ENCODE measurements at places on chromosomes 11 and 22.

- DNase-seq: peak; percentile 42
Measured at GRCh38 chr11:108697872-108698473, 33.1 kb downstream of the DDX10 start.

- no peak for DNase-seq
Measured at GRCh38 chr11:75986966-75987365, 172.0 kb downstream of the UVRAG start.

DNA sequence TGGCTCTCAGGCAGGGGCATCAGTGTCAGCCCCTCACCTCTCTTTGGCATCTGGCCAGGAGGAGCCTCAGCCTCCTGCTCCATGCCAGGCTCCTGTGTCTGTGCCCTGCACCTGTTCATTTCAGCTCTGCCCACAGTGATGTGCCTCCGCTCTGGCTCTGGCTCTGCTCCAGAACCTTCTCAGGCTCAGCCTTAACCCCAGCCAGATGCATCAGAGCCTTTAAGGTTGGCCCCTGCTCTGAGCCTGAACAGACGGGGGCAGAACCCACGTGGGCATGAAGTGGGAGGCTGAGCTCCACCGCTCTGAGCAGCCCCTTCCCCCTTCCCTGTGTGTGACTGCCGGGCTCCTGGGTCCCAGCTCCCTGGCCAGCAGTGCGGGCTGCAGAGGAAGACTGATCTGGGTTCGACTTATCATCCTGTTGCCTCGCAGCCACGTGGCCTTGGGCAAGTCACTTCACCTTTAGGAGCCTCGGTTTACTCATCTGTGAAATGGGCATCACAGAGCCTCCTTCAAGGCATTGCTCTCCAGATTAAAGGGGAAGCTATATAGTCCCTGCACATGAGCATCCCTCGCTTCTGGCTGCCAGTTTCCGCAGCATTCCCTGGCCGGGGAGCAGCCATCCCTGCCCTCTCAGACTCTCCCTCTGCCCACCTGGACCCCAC lies 44.7 kb upstream of the RTL6 start:
- no peak for DNase-seq

- DNase-seq: no peak
Measured at GRCh38 chr11:6099577-6099976, 7.9 kb upstream of the OR56B4 start.

GRCh38 chr11:59728913-59729312 lies 15.3 kb upstream of the OR10V1 start:
- no peak for DNase-seq

- DNase-seq: no peak
Measured at GRCh38 chr11:112610996-112611750, 350.0 kb upstream of the NCAM1 start.

DNA sequence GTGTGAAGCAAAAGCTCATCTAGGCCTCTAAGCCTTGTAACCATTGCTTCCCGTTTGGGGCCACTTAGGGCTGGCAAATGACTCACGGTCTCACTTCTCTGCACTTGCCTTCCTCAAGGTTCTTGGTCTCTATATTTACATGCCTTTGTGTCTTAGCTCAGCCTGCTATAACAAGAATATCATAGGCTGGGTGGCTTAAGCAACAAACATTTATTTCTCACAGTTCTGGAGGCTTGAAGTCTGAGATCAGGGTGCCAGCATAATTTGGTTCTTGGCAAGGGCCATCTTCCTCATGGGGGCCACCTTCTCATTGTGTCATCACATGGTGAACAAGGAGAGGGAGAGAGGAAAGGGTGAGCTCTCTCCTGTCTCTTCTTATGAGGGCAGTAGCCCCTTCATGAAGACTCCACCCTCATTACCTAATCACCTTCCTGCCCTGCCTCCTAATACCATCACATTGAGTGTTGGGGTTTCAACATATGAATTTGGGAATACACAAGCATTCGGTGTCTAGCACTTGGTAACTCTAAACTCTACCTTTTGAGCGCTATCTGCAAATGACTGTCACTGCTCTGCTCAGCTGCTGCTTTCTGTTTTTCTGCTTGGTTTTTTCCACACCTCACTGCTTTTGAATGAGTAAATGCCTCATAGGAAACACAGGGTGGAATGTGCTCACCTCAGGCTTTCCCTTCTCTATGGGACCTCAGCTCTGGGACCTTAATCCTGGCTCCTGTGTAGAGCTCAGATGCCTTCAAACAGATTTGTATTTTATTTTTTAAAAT lies 16.2 kb upstream of the ME3 start:
- no peak for DNase-seq
